ENCODE measurements at places on chromosomes 1 and 21.
A peak's percentile ranks its signal among the peaks of the same experiment; 100 is the strongest.

DNA sequence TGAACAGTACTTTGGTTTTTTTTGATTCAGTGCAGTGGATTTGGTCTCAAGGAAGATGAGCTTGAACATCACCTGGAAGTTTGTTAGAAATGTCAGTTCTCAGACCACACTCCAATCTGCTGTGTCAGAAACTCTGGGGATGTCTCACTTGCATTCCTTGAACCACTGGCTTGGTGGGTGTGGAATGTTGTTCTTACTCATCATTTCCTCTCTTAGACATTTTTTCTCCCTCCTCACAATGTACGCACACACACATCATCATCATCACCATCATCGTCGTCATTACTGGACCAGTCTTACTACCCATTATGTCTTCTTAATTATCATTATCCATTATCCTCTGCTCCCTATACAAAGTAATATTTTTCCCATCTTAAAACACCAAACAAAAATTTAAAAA is 91.9 kb upstream of the KCNK2 start:
- DNase-seq: no peak

DNA sequence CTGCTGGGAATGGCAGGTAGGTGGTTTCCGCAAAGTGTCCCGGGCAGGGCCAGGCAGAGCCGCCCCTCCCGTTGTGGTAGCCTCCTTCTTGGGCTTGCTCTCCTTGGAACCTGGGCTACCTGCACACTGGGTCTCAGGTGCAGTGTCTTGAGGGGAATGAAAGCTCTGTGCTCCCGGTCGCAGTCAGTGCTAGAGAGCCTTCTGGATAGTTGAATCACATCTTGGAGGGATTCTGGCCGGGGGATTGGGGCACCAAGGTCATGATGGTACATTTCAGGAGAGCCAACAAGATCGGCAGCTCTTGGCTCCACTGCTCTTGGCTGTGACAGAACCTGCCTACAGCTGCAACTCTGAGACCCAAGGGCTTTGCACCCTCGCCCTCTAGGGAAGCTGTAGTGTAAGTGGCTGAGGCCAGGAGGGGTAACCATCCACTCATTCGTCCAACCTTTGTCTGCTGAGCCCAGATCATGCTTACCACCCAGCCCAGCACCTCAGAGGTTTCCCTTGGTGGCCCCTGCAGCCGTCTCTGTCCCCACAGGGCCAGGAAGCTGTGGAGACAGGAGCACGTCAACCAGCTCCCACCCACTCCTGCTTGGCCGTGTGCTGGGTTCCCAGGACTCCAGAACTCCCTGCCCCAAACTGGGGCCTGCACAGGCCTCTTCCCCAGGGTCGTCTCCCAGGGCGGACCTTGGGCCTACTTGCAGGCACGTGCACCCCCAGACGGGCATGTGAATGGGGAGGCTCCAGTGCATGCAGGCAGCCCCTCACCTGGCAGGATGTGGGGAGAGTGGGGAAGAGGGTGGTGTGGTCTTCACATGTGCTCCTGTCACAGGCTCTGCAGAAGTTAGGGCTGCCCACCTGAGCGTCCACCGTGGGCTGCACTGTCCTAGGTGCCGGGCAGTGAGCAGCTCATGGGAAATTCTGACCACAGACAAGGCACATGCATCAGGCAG is 40.0 kb downstream of the NTPCR start:
- DNase-seq: no peak

DNA sequence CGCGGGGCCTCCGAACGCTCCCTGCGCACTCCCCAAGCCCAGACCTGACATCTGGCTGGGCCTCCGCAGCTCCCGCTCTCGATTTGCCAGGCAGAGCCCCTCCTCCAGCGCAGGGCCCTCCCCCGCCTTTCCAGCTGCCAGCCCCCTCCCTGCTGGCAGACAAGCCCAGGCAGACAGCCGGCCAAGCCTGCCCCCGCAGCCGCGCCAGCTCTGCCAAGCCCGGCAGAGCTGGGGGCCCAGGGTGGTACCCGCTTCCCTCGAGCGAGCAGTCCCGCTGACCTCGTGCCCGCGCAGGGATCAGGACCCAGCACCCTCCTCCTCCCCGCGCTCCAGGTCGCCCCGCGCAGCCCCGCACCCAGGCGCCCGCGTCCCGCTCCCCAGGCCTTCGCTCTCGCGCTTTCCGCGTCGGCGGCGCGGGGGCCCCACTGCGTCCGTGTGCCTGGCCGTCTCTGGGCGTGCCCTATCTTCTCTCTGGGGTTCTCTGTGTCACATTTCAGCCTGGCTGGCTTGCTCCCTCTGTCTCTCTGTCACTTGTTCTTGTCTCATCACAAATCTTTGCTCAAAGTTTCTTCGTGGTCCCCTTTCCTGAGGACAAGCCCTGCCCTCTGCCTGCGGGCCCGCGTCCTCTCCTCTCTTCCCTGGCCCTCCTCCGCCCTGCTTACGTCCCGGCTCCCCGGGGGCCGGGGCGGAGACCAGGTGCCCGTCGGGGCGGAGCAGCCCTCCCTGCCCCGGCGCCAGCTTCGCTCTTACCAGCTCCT is 580 bp downstream of the INKA2 start:
- DNase-seq: peak; percentile 39

DNA sequence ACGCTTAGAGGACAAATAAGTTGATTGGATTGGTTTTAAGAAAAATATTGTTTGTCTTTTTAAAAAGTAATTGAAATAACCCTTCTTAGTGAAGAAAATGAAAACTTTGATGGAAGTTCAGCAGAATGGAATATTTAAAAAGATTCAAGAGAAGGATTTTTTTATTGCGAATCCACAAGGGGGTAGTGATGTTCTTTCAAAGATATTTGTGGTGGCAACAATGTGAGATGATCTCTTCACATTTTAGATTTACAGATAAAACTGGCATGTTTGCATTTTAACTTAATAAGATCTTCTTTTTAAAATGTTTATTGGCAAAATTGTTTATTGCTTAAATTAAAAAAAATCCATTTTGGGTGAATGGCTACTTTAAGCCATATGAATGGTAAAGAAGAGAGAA is 8.9 kb downstream of the CAMTA1 start:
- no peak for DNase-seq
